Stimulated activated CD8-positive, alpha-beta memory T cell treated with anti-CD3 and anti-CD28 coated beads, Interleukin-4, amount 100 ng/mL, for 1 hour (primary cell): ENCODE measurements at places on chromosomes 16 and 17.

- DNase-seq = no peak
Measured at GRCh38 chr17:81539961-81540675, 11.9 kb downstream of the FSCN2 start.

GRCh38 chr17:78322858-78323455, 36.9 kb downstream of the SOCS3 start:
- no peak for DNase-seq

DNA sequence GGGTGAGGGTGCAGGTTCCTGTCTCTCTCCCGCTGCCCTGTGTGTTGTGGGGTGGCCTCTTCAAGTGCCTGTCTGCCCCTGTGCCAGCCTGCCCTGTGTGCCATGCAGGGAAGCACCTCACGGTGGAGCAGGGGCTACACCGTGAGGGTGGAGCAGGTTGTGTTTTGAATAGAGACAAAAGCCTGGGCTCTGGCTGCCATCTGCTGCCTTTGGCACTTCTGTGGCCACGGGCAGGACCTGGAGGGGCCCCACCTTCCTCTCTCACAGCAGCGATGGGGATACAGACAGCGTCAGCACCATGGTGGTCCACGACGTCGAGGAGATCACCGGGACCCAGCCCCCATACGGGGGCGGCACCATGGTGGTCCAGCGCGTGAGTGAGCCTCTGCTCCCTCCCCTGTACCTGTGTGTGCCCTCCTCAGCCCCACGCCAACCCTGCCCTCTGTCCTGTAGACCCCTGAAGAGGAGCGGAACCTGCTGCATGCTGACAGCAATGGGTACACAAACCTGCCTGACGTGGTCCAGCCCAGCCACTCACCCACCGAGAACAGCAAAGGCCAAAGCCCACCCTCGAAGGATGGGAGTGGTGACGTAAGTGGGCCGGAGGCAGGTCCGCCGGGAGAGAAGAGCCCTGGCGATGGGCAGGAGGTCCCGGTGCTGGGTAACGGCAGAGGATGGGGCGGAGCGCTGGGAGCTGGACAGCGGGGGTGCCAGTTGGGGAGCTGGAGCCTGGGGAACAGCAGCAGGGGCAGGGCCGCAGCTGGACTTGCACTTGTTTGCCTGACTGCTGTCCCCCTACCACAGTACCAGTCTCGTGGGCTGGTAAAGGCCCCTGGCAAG, 5.4 kb upstream of the C17orf107 start:
- DNase-seq = no peak

DNA sequence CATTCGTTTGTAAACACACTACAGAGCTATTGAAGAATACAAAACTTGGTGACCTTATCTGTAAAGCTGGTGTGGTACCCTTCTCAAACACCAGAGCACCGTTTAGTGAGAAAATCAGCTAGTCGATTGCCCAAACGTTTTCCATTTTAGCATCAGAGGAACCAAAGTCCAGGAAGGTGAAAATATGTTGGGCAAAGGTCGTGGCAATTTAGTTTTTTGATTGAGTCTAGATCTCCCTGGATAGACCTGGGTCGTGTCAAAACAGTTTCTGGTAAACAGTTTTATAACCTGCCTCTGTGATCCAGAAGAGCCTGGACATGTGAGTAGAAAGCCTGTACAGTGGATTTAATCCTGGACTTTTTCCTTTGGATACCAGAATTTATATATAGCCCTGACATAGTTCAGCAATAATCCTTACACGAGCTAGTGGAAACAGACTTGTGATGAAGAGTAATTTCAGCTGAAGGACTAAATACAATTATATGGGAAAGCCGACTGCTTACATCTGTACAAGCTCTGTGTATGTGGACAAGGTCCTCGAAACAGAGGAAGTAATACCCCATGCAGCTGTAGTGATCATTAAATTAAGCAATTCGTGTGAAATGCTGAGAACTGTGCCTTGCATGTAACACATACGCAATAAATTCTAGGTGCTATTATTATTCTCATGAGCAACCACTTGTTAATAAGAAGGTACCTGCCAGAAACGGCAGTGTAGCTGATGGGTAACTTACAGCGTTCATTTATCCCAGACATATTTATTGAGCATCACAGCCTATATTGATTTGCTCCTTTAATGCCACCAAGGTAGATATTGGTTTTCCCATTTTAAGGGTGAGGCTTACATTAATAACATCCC, 72.5 kb downstream of the MAP2K6 start:
- DNase-seq = no peak

GRCh38 chr17:4600563-4600962, 16.2 kb downstream of the SMTNL2 start:
- DNase-seq = no peak

- no peak for DNase-seq
Measured at GRCh38 chr17:62797959-62798358, 10.2 kb downstream of the MARCHF10 start.

DNA sequence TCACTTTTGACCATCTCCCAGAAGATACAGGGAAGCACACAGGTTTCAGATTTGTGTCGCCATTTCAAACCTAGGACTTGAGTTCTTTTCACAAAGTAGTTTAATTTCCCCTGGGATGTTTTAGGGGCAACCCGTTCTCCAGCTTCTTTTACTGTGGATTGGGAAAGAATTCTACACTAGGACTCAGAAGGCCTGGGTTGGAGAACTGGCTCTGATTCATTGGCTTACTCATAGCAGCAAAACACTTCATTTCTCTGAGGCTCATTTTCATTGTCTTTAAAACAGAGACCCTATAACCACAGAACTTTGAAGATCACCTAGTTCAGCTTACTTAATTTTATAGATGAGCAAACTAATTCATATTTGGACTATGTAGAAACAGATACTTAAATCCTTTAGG, 175.9 kb upstream of the SALL1 start:
- no peak for DNase-seq

GRCh38 chr17:36701429-36702099, 100.2 kb downstream of the MRM1 start:
- no peak for DNase-seq

DNA sequence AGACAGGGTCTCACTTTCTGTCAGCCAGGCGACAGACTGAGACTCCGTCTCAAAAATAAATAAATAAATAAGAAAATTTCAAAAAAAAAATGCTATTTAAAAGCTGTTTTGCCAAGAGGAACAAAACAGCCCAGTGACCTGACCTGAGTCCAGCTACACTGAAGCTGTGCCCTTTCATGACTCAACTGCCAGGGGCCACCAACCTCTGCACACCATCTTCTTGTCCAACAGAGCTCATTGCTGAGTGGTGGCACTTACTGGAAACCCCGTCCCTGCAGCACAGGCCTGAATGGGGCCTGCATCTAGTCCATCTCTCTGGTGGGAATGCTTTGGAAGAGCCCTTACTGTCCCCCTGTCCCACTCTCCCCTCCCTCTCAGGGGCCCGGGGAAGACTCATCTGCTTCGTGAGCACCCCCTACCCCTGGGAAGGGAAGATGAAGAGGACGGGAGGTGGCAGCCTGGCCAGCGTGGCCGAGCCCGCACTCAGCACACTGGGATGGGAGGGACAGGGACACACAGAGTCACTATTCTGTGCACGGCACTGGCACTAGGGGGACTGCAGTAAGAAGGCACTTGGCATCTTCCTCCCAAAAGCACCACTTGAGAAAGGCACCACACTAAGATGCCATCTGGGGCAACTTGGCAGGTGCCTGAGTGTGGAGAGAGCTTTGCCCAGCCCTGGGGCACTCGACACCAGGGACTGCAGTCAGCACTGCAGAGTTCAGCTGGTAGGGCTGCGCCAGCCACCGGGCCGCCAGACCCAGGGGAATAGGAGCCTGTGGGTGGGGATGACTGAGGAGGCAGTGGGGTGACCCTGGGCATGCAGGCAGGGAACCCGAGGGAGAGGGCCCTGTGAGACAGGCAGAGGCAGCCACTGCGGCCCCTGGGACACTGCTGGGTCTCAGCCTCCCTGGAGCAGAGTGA, 13.5 kb downstream of the FBXO31 start:
- no peak for DNase-seq

GRCh38 chr16:13839577-13839976, 80.4 kb upstream of the ERCC4 start:
- no peak for DNase-seq

- no peak for DNase-seq
Measured at GRCh38 chr17:49035470-49036269, 38.5 kb downstream of the IGF2BP1 start.

GRCh38 chr16:65600046-65600445, 478.2 kb upstream of the CDH11 start:
- no peak for DNase-seq

DNA sequence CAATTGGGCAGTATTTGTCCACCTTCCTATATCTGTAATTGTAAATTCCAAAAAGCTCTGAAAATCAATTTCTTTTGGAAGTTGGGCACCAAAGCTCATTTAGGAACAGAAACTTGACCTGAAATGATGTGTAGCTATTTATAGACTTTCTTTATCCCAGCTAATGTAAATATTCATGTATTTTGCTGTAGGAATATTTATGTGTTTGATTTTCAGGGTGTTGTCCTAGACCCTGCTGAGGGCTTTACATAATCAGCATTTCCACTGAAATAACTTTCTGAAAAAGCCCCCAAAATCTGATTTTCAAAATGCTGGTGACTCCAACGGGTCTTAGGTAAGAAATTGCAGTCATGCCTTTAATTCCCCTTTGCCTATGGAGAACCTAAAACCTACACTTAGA, 4.1 kb downstream of the RBFOX1 start:
- DNase-seq = no peak

GRCh38 chr16:85395913-85396878, 216.9 kb upstream of the GSE1 start:
- no peak for DNase-seq
